ENCODE measurements at places on chromosomes 7 and 10.

GRCh38 chr7:151863386-151864079 lies 13.4 kb downstream of the PRKAG2 start:
- DNase-seq = no peak

GRCh38 chr10:43622038-43622437 lies 15.8 kb downstream of the ZNF485 start:
- DNase-seq = no peak

- no peak for DNase-seq
Observed at GRCh38 chr10:132479603-132480221, 57.9 kb upstream of the INPP5A start.

DNA sequence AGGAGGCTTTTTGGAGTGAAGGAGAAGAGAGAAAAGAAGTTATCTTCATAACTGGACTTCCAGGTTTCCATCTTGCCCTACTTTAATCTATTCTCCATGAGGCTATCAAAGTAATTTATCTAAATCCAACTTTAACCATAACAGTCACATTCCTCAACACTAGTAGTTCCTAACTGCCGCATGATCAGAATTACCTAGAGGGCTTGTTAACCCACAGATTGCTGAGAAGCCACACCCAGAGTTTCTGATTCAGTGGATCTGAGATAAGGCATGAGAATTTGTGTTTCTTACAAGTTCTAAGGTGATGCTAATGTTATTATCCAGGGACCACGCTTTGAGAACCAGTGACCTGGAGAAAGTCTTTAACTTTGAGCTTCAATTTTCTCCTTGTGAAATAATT lies 8.3 kb upstream of the COL1A2 start:
- no peak for DNase-seq

DNA sequence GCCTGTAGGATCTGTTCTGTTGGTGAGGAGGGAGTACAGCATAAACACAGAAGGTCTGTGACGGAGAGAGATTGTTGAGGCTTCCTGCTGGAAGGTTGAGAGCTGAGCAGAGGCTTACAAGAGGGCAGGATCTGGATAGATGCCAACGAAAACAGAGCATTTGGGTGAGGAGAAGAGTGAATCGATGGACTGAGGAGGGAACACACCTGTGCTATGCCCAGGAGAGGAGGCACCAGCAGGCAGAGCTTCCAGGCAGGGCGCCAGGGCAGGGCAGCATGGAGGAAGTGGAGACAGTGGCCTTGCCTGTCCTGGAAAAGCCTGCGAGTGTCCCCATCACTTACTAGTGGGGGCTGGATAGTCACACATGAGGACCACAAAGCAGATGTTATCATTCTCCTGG lies 282.9 kb downstream of the PAXIP1 start:
- no peak for DNase-seq

- no peak for DNase-seq
Observed at GRCh38 chr7:128221929-128222403, 19.1 kb upstream of the LEP start.

DNA sequence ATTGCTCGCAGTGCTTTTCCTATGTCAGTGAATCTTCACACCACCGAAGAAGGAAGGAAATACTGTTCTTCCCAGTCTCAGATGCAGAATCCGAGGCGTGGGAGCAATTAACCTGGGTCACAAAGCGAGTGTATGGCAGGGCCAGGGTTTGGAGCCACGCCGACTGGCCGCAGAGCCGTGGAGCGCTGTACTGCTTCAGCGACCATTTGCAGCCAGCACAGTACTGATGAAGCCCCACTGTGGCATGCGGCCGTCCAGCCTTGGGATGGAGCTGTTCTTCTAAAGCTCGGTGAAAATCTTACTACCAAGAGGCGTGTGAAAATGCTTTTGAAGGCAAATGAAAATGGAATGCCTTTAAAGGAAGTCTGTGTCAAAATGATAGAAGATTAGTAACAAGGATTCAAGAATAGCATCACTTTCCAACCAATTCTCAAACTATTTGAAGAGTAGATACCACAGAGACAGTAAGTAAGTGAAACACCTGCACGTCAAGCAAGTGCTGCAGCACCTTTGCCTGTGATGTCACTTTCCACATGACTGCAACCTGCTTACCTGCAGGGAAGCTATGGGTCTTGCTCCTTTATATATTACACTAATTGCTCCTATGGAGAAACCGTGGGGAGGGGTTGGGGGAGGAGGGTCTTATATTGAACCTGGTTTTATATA lies 4.9 kb downstream of the PPP2R2D start:
- no peak for DNase-seq

- no peak for DNase-seq
Observed at GRCh38 chr10:90399782-90400181, 458.1 kb downstream of the HTR7 start.

DNA sequence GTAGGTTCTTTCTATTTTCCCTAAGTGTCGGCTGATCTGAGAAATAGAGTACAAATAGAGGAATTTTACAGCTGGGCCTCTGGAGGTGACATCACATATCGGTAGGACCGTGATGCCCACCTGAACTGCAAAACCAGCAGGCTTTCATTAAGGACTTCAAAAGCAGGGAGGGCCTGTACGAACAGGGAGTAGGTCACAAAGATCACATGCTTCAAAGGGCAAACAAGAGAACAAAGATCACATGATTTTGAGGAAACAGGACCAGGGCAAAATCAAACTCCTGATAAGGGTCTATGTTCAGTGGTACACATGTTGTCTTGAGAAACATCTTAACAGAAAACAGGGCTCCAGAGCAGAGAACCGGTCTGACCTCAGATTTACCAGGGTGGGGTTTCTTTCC lies 88.9 kb downstream of the CNNM2 start:
- no peak for DNase-seq

DNA sequence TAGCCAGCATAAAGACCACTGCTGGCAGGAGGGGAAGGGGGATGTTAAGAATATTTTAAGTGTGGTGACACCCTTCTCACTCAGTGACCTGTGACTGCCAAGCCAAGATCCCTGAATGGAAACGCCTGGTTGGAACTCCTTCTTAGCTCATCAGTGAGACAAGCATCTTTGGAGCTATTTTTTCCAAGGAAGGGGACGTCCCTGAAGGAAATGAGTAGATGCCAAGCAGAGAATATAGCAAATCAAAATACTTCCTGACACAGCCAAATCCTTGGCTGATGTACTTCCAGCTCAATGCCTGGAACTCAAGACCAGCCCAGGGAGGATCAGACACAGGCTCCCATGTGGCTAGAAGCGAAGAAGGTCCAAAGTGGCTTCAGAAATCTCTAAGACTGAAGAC lies 82.2 kb downstream of the SORBS1 start:
- DNase-seq = no peak

GRCh38 chr10:63348245-63348850 lies 117.4 kb downstream of the JMJD1C start:
- DNase-seq = no peak

GRCh38 chr10:128091636-128092210 lies 34.5 kb downstream of the MKI67 start:
- no peak for DNase-seq

GRCh38 chr7:132771301-132771730 lies 195.0 kb upstream of the PLXNA4 start:
- no peak for DNase-seq

DNA sequence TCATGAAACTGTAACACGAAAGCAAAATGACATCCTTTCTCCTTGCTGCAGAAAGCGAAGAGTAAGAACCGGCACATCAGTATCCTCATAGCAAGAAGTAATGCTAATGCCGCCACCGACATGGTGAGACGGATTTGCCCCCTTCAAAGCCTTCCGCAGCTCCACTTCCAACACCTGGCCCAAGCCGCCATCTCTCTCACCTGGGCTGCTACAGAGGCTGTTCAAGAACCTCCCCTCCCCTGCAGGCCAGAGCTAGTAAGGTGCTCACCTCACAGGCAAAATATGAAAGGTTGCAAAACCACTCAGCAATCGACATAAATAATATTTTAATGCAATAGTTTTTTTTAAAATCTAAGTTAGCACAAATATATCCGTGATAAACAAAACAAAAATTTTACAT lies 123.9 kb upstream of the FRMD4A start:
- DNase-seq = no peak

DNA sequence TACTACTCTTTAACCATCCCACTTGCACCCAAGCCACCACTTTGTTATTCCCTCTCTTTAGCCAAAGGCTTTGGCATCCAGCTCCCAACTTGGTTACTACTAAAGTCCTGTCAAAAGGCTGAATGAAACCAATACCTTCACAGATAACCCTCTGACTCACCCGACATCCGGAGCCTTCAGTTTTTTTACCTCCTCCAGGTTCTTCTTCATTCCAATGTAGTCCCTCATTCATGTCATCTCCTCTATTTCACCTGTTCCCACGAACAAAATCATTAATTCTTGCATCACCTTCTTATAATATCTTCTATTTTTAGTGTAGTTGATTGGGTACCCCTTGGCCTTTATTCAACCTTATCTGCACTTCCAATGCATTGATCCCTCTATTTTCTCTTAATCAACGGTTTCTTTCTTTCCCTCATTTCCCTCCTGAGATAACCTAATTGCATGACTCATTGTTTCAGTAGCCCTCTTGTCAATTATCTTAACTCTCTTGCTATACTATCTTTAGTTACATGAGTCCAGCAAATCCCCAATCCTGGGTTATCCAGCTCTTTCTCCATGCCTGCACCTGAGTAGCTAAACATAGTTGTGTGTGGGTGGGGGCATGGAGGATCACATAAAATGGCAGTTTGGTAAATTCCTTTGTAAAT lies 87.2 kb upstream of the COL1A2 start:
- no peak for DNase-seq

DNA sequence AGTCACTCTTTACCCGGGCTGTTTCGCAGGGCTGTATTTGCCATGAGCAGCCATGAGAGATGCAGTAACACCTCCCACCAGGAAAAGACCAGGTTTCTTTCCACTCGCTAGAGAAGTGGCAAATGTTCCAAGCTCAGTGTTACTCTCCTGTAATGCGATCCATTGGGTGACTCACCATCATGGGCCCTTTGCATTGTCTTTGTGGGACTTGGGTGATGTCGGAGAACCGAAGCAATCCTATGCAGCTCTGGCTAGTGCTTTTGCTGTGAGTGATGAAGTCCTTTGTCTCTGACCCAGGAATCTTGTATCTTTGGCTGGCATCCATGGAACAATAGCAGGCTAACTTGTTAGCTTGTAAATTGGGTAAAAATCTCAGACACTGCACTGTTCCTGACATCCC lies 40.0 kb downstream of the GHRHR start:
- DNase-seq = no peak

GRCh38 chr7:82839063-82839462 lies 323.6 kb downstream of the PCLO start:
- no peak for DNase-seq

DNA sequence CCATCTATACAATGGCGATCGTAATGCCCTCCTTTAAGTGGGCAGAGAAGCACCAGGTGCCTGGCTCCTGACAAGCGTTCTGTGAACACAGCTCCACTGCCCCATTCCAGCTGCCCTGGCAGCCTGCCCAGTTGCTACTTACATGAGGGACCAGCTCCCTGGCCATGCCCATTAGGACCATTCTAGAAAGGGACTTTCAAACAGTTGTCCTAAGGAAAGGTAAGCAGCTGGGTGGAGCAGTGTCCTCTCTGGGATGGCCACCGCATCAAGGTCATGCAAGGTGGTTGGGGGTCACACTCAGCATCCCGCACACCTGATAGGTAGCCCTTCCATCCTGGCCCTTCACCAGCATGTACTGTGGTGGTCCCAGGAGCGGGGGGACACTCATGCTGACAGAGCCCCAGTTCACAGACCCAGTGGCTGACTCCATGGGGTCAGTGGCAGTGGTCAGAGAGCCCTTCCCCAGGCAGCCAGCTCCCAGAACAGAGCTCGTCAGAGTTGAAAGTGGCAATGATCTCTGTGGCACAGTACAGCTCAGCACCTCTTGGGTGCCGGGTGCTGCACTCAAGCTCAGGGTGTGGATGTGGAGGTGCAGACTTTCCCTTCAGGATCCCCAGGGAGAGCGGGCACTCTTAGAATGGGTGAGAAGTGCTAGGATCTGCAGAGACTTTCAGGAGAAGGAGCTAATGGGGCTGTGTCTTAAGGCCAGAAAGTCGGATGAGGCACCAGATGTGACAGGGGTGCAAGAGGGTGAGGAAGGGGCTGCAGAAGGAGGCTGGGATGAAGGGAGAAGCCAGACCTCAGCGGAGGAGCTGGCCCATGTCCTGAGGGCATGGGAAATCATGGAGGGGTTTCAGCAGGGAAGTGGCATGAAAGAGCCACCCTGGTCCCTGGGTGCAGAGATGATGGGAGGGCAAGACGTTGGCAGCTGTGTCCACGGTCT lies 10.9 kb downstream of the MMRN2 start:
- peak; percentile 59 for DNase-seq

GRCh38 chr7:7565018-7565680 lies 1.5 kb upstream of the MIOS start:
- DNase-seq = no peak

DNA sequence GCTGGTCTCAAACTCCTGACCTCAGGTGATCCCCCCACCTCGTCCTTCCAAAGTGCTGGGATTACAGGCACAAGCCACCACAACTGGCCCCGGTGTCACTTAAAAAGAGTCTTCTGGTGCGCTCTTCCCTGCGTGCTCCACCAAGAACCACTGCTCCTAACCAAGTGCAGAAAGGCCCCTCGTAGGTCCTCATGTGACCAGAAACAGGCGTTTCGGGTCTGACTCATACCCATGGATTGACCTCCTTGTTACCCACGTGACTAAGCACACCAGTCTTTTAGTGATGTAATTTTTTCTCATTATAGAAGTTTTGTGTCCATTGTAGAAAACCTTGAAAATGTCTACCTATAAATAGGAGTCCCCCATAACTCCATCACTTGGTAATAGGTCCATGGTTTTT lies 13.9 kb downstream of the FKBP6 start:
- DNase-seq = no peak

DNA sequence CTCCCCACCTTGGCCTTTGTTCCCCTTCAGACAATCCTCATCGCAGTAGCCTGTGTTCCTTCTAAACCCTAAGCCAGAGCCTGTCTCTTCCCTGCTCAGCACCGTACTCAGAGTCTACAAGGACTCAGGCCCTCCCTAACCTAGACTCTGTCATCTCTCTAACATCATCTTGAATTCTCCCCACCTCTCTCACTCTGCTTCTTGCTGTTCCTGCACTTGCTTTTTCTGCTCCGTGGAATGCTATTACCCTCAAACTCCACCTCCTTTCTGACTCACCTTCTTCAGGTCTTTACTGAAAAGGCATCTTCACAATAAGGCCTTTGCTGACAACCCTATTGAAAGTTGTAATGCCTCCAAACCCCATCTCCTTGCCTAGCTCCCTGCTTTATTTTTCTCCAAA lies 141.0 kb downstream of the DKK1 start:
- no peak for DNase-seq

DNA sequence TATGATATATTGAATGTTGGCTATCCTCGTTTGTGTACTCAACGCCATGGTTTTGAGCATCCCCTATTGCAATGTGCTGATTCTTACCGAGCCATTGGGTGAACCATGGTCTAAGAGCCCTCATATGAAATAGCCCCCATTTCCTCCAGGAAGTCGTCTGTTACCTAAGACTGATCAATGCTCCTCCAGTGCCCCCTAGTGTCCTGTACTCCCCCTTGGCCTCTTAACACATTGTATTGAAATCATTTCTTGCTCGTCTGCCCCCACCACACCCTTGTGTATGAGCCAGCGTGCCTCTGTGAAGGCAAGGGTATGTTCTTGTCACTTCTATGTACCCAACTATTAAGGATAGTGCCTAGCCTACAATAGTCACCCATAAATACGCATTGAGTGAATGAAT lies 11.2 kb upstream of the SLC35B4 start:
- DNase-seq = no peak
